ENCODE measurements at places on chromosomes 3 and 15. TPM values are rescaled to one million over a fixed set of nuclear protein-coding genes. Genes with fewer than 3 reads are reported as not detected.
A peak's percentile ranks its signal among the peaks of the same experiment; 100 is the strongest.

DNA sequence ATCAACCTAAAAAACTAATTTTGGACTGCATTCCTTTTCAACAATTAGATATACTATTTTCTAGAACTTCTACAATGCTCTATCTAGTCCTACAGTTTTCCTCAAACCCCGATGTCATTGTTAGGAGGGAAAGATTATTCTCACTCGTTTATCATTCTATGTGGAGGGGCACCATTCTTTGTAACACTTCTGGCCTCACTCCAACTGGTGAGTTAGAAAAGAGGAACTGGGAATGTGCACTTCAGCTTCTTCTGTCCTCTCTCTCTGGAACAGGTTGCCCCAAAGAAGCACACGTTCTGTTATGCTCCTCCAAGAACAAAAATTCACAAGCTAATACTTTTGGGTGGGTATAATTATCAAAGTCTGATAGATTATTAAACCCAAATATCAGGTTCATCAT lies 137.9 kb downstream of the UACA start:
- no peak for DNase-seq

GRCh38 chr3:170440344-170440743 lies 21.7 kb downstream of the CLDN11 start:
- peak; percentile 48 for DNase-seq

DNA sequence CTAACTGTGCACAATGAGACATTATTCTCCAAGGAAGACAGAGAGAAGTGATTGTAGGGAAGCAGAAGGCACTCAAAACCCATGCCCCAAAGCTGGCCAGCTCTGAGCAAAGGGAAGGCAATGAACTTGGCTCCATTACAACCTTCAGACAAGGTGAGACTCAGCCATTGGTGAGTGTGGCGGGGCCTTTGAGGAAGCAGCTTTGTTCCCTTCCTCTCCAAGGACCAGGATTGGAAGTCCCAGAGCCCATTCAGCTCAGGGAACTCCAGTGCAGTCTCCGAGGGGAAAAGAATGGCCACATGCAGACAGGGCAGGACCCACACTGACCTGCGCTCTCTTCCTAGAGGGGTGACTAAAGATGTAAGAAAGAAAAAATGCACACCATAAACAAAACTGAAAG lies 23.1 kb downstream of the HEG1 start:
- DNase-seq, result no peak

DNA sequence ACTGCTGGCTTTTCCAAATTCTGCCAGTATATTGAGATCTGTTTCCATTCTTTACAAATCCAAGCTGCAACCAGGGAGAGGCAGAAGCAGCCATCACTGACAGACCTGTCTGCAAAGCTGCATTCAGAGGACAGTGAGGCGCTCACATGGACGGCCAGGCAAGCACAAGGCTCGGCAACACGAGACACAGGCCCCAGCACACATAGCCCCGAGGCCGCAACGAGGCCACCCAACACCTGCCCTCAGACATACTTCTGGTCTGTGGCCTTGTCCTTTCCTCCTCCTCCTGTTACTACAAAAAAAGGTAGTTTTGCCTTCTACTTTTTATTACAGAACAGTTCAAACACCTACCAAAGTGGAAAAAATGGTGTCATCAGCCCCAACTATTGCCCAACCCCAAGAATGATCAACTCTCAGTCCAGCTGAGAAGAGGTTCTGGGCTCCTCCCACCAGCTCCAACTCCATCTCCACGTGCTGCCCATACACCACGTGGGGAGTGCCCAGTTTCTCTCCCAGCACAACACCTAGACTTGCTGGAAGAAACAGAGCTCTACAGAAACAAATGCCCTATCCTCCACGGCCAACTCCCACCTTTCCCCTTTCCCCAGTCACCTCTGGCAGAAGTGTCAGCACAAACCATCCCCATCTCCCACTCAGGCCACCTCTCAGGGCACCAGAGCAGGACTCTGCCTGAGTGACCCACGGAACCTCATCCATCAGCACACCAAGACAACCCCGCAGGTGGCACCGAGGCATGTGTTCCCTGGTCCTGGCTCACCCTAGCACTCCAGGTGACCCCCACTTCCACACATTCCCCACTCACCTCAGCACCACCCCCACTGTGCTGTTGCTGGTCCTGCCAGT lies 7.4 kb downstream of the ZXDC start:
- DNase-seq, result peak; percentile 46

DNA sequence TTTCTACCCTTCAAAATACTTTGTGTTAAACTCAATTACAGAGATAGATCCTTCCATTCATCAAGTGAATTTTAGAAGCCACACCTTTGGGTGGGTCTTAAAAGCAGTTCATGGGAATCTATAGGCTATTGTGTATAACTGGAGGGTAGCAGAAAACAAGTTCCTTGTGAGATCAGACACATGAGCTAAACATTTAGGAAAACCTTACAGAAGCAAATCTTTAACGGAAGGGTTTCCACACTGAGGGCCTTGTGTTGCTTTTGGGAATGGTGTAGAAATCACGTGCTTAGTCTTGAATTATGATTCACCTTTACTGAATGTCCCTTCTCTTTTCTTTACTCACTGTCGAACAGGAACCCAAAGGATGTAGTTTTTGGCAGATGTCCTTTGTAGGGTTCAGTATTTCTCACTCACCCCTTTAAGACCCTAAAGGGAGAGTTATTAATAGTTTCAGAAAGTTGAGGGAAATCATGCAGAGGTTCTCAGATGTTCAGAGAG lies 257.3 kb upstream of the CTDSPL start:
- DNase-seq, result no peak

- no peak for DNase-seq
These were observed 739.6 kb downstream of the NAALADL2 start for GRCh38 chr3:175598740-175599139.

DNA sequence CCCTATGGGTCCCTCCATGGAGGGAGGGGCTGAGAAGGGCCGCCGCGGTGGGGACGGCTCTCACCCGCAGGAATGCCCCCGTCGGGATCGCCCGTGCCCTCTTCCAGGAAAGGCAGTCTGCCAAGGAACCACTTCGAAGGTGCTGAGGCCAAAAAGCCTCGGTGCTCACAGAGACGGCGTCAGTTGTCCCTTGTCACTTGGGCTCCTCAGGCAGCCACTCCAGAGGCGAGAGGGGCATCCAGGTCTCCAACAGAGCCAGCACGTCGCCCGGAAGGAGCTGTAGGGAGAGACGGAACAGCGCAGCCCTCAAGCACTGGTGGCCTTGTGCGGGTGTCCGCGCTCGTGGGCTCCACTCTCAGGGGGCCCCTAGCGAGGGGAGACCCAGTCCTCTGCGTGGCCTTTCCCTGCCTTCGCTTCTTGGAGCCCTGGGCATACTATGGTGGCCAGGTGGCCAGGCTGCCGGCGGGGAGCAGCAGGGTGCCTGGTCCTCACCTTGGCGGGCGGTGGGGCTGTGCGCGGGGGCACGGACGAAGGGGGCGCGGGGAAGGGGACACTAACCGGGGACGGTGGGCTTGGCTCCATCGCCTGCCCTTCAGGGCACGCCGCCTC lies 994 bp downstream of the MESP1 start:
- DNase-seq, result no peak

- DNase-seq, result no peak
These were observed 1.2 kb upstream of the BBX start for GRCh38 chr3:107521469-107522059.

- DNase-seq, result no peak
These were observed 85.6 kb upstream of the PIAS1 start for GRCh38 chr15:67968564-67968963.

- no peak for DNase-seq
These were observed 185.7 kb downstream of the LPP start for GRCh38 chr3:188339410-188340295.

DNA sequence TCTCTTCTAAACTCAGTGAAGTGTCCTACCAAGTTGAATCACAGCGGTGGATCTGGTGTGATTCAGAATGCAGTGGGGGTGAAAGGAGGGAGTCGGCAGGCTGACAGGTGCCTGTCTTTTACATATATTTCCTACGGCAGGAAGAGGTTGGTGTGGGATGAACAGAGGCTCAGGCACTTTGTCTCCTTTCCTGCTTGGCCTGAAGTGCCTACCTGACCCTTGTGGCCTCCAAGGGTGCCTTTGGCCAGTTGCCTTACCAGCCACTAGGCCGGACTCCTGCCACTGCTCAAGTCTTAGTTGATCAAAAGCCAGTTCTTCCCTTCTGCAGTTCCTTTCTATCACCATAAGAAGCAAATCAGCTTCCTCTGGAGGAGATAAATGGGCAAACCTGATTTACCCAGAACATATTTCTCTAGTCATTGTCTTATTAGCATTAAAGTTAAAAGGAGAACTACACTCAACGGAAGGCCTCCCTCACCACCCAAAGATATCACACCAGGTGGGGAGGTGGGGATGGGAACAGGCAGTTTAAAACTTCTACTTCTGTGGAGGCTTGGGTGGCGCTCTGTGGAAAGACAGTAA lies 52.1 kb downstream of the CRTC3 start:
- DNase-seq, result no peak

- peak; percentile 95 for DNase-seq
These were observed 18.7 kb downstream of the MGLL start for GRCh38 chr3:127803619-127804018.

- DNase-seq, result peak; percentile 56
These were observed 392.1 kb downstream of the NLGN1 start for GRCh38 chr3:173789530-173790162.

- DNase-seq, result no peak
These were observed 36.8 kb downstream of the TLE3 start for GRCh38 chr15:70060993-70061305.

- peak; percentile 81 for DNase-seq
These were observed 49.4 kb upstream of the SYNPR start for GRCh38 chr3:63228677-63229076.

- no peak for DNase-seq
These were observed 141.9 kb downstream of the NSMCE3 start for GRCh38 chr15:29127506-29128430.

DNA sequence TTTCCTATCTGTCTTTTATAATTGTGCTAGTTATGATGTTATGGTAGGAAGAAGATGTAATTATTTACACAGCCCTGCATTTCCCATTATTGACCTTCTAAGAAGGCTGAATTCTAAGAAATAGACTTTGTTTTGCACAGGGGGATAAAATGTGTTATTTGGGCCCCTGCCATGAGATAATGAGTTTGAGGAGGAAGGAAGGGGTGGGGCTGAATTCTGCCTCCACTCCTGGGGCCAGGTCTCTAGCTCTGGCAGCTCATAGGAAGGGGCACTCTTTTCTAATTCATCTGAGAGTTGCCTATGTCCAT lies 69.2 kb upstream of the GOLGA8B start:
- no peak for DNase-seq

DNA sequence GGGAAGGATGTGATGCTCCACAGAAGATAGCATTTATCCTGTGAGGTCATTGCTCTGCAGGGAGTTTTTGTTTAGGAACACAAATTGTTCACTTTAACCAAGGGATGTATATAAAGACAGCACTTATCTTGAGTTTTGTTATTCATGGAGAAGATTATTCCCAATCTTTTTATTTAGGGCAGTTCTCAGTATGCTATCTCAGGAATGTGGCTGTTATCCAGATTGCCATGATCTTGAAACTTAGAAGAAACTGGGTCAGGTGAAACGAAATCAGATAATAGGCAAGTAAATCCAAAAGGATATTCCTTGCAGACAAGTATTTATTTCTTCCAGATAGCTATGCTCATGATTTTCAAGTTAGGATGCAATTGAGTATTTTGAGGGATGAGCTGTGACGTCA lies 19.3 kb upstream of the TMEM42 start:
- no peak for DNase-seq

DNA sequence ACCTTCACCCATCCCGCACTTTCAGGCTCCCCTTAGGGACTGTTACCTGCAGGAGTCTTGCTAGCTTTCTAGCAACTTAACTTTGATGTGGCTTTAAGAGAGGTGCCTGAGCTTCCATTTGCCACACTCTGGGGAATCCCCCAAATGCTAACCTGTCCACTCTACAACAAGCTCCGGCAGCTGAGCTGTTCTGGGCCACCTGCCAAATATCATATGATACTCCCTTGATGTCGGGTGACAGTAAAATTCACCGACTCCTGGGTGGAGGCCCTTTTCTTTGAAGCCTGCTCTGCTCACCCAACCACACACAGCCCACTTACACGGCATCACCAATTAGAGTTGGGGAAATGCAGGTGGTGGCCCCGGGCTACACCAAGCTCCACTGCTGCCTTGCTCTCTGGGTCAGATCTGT lies 38.0 kb upstream of the XCR1 start:
- DNase-seq, result no peak

DNA sequence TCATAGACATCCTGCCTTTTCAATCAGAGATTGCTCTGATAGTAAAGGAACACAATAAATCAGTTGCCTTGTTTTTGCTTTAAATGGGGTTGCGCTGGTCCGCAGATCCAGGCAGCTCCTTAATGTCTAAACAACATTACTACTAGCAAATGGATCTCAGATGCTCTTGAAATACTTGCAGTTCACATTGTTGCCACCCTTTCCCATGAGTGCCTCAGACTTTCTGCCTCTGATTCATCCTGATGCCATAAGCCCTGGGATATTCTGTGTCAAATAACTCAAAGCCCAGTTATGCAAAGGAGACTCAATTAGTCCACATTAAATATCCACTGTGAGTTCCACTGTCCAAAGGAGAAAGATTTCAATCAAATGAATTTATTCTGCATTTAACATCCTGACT lies 196.7 kb downstream of the PLCH1 start:
- DNase-seq, result peak; percentile 84

- DNase-seq, result peak; percentile 27
These were observed 524.1 kb upstream of the CBLB start for GRCh38 chr3:106392915-106393314.

- DNase-seq, result no peak
These were observed 183.2 kb downstream of the GAP43 start for GRCh38 chr3:115806501-115806900.

DNA sequence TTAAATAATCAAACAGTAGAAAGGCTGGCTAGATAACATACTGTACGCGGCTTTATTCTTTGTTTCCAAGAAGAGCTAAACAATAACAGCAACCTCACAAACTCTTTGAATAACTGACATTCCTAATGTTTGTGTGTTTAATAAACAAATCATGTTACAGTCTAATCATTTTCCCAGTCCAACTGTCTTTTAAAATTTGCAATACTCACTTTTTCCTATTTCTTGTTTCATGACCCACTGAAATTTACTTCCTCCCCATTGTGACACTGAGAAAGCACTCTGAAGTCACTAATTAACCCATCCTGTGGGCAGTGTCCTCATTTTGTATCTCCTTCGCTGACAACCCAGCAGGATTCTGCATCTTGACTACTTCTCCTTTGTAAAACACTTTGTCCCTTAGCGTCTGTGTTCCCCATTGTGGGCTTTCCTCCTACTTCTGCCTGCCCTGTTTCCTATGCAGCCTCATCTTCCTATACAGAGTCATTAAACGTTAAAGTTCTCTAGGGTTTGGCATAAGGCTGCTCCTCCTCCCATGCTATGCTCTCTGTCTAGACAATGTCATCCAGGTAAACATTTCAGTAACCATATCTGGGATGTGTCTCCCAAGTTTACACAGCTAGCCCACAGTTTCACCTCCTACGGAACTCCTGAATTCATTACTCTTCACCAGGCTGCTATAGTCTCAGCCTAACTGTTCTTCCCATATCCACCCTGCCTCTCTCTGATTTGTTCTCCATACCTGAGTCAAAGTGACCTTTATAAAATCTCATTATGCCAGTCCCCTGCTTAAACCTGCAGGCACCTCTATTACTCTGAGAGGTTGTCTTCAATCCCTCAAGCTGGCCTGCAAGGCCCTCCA lies 148.9 kb downstream of the GREM1 start:
- peak; percentile 56 for DNase-seq

GRCh38 chr15:62653122-62653521 lies 389.4 kb upstream of the TPM1 start:
- no peak for DNase-seq

Gene SAMMSON
- polyA plus RNA-seq, result not detected

Gene RHCG
- polyA plus RNA-seq, result not detected

Gene EXD1
- not detected for polyA plus RNA-seq

Gene CCR9
- not detected for polyA plus RNA-seq

Gene APOD
- 3.7 TPM for polyA plus RNA-seq

Gene GHSR
- not detected for polyA plus RNA-seq

Gene ISG20
- polyA plus RNA-seq, result 1.4 TPM
